ENCODE measurements at places on chromosomes 4 and X.

DNA sequence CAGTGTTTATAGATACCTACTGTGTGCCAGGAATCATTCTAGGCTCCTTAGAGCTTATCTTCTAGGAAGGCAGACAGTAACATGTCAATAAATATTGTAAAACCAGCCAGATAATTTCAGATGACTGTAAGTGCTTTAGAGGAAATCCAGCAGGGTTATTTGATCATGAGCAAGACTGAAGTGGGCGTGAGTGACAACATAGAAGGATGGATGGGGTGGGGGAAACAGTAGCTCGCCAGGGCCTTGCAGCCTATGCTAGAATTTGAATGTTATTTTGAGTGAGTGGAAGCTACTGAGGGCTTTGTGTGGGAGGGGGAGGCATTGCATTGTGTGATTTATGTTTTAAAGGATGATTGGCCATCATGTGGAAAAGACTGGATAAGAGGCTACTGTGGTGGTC is 6.7 kb downstream of the SRD5A3 start:
- DNase-seq = no peak

DNA sequence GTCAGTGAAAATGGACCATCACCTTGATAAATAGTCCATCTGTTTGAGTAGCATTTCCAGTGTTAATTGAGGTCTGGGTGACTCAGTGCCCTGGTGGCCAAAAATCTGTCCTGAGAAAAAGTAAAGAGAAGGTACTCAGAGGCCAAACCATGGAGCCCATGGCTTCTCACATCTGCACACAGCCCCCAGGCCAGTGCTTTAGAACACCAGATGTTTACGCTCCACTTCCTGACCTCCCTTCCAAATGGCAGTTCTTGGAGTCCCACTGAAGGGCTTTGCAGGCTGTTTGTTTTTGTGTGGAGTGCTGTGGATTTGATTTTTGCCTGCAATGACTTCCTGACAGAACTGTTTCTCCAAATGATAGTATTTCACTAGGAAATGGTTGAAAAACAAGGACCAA is 60.2 kb upstream of the GPC4 start:
- DNase-seq = no peak

GRCh38 chr4:2091990-2092668 is 33.0 kb downstream of the NAT8L start:
- no peak for DNase-seq

GRCh38 chr4:45062935-45063545 is 336.7 kb upstream of the GNPDA2 start:
- DNase-seq = no peak

GRCh38 chrX:154458116-154458953 is at the start of gene PLXNA3:
TSS of gene PLXNA3 (plus strand) at chrX:154458281. CDS start at chrX:154460184, 1,903 bp downstream.
- DNase-seq = no peak

GRCh38 chr4:87677731-87678130 is 27.7 kb downstream of the DMP1 start:
- no peak for DNase-seq

- no peak for DNase-seq
These were observed 7.8 kb downstream of the CASP3 start for GRCh38 chr4:184641451-184641850.

DNA sequence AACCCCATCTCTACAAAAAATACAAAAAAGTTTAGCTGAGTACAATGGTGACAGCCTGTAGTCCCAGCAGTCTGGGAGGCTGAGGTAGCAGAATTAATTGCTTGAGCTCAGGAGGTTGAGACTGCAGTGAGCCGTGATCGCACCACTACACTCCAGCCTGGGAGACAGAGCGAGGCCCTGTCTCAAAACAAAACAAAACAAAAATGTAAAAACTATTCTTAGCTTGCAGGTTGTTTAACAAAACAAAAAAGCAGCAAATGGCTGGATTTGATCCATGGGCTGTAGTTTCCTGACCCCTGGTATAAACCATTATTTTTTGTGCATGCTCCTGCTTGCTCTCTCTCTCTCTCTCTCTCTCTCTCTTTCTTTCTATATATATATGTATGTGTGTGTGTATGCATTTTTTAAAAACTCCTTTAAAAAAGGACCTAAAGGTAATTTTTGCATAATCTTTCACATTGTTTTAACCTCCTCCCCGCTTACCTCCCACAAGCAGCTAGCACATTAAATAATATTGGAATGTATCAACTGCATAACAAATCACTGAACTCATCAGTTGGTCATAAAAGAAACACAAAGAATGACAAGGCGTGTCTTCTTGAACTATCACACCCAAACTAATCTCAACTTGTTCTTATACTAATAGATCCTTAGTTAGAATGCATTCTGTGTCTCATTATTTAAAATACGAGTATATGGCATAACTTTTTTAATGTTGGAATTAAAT is 4.8 kb downstream of the AREG start:
- no peak for DNase-seq

GRCh38 chr4:5858020-5858769 is 34.7 kb downstream of the CRMP1 start:
- no peak for DNase-seq

- DNase-seq = no peak
These were observed 161.0 kb downstream of the CPE start for GRCh38 chr4:165539801-165540200.

DNA sequence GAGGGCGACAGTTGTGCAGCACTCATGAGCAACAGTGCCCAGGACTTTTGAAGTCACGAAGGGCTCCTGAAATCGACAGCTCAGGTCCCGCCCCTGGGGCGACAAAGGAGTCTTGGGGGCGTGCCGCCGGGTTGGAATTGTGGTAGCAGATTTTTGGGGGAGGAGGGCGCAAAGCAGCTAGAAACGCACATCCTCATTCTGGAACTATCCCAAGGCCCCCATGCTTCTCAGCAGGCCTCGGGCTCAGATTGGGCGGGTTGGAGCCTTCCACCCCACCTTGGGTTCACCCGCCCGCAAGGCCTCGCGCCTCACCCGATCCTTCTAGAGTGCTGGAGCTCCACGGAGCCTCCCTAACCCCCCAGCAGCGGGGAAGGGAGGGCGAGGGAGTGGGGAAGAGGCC is 85.5 kb downstream of the HPRT1 start:
- DNase-seq = no peak

DNA sequence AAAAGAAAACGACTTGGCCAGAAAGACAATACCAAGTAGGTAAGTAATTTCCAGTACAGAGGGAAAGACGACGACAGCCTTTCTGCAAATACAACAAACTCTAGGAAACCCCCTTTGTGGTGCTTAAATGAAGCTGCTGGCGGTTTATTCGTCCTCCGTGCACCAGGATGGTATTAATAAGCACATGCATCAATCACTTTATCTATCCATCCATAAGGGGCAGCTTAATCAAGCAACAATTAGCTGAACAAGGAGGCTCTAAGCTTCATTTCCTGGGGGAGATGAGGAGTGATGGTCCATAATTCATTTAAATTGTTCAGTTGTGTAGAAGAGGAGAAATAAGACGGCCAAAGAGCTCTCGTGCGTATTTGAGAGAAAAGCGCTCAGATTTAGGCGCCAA is 26.2 kb downstream of the IRF2 start:
- DNase-seq = no peak

GRCh38 chr4:110904435-110905065 is 281.7 kb upstream of the PITX2 start:
- no peak for DNase-seq

GRCh38 chrX:79412972-79413371 is 45.8 kb upstream of the ITM2A start:
- no peak for DNase-seq

GRCh38 chr4:8461086-8461485 is 20.5 kb downstream of the TRMT44 start:
- DNase-seq = no peak

- no peak for DNase-seq
These were observed 50.6 kb downstream of the TBL1X start for GRCh38 chrX:9515489-9515888.

- DNase-seq = no peak
These were observed 24.7 kb upstream of the LRAT start for GRCh38 chr4:154719087-154719486.

DNA sequence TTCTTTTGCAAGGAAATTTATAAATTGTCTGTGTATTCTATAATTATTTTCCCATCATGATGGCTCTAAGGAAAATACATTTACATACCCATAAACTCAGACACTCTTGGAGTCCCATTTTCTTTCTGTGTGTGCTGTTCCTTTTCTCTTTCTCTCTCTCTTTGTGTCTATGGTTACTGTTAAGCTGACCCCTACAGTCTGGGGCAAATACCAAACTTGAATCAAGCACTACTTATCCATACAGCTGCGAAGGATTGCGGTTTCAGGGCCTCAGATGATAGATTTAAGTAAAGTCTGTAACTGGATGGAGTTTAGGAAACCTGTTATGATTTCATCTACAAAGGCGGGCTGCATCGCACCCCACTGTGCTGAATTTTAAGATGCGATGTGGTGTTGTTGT is 150.2 kb downstream of the SHROOM3 start:
- DNase-seq = no peak

DNA sequence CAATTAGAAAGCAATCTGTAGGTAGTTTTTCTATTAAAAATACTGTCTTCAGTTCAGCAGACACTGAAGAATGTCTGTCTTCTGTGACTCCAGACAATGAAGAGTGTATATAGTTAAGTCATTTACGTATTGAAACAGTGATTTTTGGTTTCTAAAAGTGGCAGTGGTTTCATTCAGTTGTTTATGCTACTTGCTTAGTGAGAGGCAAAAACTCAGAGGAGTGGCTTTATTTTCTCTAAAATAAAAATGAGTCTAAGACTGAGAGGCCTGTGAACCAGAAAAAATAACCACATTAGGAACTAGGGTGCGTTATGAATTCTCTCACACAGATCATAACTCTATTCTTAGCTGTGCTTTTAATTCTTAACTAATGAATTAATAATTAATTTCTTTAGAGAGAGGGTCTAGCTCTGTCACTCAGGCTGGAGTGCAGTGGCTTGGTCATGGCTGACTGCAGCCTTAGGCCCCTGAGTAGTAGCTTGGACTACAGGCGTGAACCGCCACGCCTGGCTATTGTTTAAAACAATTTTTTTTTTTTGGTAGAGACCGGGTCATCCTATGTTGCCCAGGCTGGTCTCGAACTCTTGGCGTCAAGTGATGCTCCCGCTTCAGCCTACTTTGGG is 31.4 kb downstream of the FREM3 start:
- no peak for DNase-seq

GRCh38 chr4:151408630-151409469 is at the start of gene FHIP1A:
TSS of gene FHIP1A (plus strand) at chr4:151409176. CDS start at chr4:151566260, 157,084 bp downstream.
- DNase-seq = no peak

DNA sequence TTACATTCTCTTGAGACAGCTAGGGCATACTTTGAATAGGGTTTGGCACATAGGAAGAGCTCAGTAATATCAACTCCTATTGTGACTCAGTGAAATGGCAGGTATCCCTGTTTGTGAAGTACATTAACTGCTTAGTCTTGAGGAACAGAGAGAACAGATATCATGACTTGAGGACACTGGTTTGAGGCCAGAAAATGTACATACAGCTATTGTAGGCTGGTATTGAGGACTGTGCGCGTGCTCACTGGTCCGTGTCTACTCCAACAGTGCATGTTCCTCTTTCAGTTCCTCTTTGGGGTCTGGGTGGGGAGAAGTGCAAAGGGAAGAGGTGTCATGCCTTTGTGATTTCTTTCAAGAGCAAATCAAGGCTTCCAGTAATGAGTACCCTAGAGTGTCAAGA is 34.6 kb upstream of the TBC1D9 start:
- DNase-seq = no peak

DNA sequence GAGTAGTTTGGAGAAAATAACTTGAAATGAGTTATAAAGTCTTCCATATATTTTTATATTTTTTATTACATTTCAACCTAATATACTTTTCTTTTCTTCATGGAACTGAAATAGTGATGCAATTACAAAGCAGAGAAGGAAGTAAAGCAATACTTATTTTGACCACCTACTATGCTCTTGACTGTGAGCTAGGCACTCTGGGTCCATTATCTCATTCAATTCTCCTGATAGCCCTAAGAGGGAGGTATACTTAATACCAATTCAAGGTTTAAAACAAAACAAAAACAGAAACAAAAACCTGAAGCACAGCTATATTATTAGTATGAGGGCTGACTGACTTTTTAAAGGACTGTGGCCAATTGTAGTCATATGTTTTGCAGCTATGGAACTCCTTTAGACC is 193.5 kb downstream of the MAD2L1 start:
- DNase-seq = no peak

DNA sequence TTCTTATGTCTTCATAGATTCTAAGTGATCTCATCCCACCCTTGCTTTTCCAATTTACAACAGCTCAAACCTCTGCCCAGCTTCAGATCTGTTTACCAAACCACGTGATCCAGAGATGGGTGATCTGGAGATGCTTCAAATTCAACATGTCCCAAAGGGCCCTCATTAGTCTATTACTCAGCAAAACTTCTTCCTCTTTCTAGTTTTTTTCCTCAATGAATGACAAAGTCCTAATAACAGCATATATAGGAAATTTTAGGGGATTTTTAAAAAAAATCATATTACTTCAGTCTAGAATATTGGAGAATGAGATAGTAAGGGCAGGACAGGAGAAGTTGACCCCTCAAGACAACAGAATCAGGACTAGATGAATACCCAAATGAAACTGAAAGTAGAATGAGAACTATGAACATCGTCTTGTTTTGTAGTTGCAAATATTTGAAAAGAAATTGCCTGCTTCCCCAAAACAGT is 127.1 kb downstream of the CFAP299 start:
- no peak for DNase-seq

- no peak for DNase-seq
These were observed 22.7 kb upstream of the MSN start for GRCh38 chrX:65644621-65645289.

DNA sequence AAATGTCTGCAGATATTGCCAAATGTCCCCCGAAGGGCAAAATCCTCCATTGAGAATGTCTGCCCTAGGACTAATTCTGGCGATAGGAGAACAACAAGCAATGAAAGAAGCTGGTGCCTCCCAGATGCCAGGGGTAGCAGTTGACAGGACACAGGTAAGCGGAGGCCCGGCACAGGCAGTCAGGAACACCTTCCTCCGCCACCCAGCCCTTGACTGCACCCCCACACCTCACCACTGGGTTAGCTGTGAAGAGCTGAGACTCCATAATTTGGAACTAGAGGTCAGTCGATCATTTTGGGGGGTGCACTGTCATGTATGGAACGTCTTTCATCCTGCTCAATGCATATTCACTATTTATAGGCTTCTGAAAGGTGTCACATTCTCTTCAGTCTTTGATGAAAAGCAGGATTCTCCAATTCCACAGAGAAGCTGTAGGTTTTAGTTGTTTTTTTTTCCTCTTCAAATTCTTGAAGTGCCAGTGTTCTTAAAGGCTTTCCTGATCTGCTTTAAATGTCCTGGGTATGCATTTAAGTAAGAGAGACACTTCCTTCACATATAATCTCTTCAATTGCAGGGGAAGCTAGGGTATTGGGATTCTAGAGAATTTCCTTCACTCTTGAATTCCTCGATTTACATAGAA is 111.6 kb upstream of the ZFP42 start:
- no peak for DNase-seq

- DNase-seq = no peak
These were observed 8.0 kb upstream of the FNIP2 start for GRCh38 chr4:158760866-158761265.

- DNase-seq = no peak
These were observed 2025.6 kb upstream of the AGA start for GRCh38 chr4:179467878-179468277.

- DNase-seq = no peak
These were observed 98.7 kb downstream of the TMEM131L start for GRCh38 chr4:153564630-153565525.
